ENCODE measurements at places on chromosomes 5 and 9.

- no peak for DNase-seq
Measured at GRCh38 chr5:127942246-127943060, 141.1 kb upstream of the SLC12A2 start.

GRCh38 chr5:90612919-90613318, 54.3 kb downstream of the ADGRV1 start:
- no peak for DNase-seq

- no peak for DNase-seq
Measured at GRCh38 chr9:73174330-73174980, 22.8 kb downstream of the ANXA1 start.

- DNase-seq = no peak
Measured at GRCh38 chr5:111469293-111469896, 42.9 kb downstream of the STARD4 start.

DNA sequence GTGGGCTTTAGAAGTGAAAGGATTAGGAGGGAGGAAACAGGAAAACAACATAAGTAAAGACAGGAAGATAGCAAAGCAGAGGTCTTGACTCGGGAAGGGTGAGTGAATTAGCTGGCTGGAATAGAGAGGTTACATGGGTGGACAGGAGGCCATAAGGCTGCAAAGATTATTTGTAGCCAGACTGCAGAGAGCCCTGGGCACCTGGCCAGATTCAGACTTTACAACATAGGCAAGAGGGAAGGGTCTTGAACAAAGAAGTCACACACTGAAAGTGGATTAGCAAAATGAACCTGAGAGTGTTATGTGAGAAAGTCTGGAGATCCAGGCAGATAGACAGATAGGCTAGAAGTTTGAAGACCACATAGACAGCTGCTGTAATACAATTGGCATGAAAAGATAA, 29.7 kb upstream of the CER1 start:
- DNase-seq = no peak

GRCh38 chr9:91494751-91495150, 71.1 kb upstream of the NFIL3 start:
- DNase-seq = no peak

DNA sequence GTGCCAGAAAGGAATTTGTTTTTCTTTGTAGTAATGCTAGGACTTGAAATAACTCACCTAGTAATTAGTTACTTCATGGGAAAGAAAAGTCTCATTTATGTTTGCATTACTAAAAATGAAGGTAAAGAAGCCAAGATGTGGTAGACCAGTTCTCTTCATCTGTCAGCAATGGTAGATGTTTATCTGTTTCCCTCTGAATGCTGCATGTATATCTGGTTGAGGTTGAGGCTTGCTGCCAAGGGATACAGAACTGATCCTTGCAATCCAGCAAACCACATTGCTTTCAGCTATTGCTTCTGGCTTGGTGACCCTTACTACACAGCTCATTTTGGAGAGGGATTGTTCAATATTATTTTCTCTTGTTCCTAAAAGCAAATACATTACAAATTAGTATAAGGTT, 73.6 kb downstream of the ZNF474 start:
- no peak for DNase-seq

- no peak for DNase-seq
Measured at GRCh38 chr5:18375641-18376040, 741.4 kb downstream of the TAF11L14 start.

- DNase-seq = no peak
Measured at GRCh38 chr5:134463991-134464760, 52.5 kb upstream of the CDKN2AIPNL start.

- DNase-seq = no peak
Measured at GRCh38 chr5:94367900-94368299, 250.5 kb downstream of the KIAA0825 start.

DNA sequence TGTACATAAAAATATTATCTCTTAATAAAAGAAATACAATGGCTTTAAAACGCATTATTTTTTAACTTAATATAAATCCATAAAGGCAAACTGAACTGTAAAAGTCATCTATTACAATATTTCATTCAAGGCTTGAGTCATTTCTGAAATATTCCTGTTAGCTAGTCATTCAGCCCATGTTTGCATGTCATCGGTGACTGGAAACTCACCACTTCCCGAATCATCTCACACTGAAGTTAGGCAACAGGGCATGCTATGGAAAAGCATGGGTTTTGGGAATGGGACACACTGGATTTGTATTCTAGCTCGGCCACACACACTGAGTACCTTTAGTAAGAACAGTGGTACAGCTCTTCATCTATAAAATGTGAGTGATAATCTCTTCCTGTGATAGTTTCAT, 691.1 kb upstream of the C9orf72 start:
- no peak for DNase-seq

DNA sequence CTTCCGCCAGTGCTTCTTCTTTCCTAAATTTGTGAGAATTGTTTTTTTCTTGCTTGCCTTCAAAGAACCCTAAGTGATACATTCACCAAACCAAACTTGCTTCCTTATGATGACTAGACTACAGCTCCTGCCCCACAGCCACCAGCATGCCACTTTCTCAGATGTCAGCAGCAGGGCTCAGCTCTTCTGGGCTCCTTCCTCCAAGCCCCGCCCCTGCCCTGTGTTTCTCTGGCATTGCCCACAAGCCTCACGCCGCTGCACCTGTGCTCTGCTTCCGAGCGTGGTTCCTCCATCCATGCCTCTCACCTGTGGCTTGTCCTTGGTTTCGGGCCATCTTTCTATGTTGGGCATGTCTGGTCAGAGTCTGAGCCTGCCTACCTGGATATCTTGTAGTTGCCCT, 10.6 kb downstream of the UNC5A start:
- no peak for DNase-seq

All from activated CD8-positive, alpha-beta memory T cell treated with anti-CD3 and anti-CD28 coated beads for 1 hour (primary cell).